GM12878 (cell line): ENCODE measurements at places on chromosomes 16 and 17. TPM values are rescaled to one million over a fixed set of nuclear protein-coding genes. Genes with fewer than 3 reads are reported as not detected.

GRCh38 chr17:45265821-45266220 lies 3.9 kb upstream of the SPATA32 start:
- H3K27me3 ChIP-seq, result no peaks in the 10 kb centered on the region
- H3K36me3 ChIP-seq, result peaks cover 48% of the 10 kb centered on the region
- H3K4me3 ChIP-seq, result no peak overlapping the region
- DNase-seq, result no peak
- peaks cover 21% of the 10 kb centered on the region for H3K4me1 ChIP-seq

DNA sequence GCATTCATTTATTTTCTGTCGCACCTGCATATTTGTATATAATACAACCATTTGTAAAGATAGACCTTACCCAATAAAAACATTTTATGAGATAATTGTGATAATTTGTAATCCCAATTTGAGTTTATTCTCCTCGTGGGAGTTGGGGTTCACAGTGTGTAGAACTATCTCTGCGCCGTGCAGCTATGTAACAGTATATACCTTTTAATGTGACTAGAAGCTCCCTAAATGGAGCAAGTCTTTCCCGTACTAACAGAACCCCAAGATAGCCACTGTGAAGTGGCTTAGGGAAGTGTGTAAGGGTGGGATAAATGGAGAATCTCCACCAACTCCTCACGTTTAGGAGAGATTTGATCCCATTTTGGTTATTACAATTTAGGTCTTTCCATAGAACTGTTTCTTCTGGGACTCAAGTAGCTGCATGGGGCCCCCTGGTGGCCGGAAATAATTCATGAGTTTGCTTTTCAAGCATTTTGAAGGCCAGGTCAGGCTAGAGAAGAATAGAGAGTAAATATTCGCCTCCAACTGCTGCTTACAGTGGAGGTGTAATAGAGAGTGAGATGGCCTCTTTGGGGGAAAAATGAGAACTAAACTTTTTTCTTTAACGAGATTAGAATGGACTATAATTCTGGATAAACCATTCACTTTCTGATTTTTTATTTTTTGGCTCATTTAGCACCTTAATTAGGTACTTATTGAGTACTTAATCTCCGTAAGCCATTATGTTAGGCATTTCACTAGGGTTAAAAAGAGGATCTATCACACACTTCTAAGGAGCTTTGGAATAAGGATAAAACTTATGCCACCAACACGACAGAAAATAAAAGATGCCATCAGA lies 4.5 kb downstream of the TMEM100 start:
- H3K27ac ChIP-seq, result no peak overlapping the region
- H3K36me3 ChIP-seq, result no peaks in the 10 kb centered on the region
- DNase-seq, result no peak
- H3K27me3 ChIP-seq, result no peaks in the 10 kb centered on the region
- no peak overlapping the region for H3K4me3 ChIP-seq
- H3K4me1 ChIP-seq, result no peaks in the 10 kb centered on the region

DNA sequence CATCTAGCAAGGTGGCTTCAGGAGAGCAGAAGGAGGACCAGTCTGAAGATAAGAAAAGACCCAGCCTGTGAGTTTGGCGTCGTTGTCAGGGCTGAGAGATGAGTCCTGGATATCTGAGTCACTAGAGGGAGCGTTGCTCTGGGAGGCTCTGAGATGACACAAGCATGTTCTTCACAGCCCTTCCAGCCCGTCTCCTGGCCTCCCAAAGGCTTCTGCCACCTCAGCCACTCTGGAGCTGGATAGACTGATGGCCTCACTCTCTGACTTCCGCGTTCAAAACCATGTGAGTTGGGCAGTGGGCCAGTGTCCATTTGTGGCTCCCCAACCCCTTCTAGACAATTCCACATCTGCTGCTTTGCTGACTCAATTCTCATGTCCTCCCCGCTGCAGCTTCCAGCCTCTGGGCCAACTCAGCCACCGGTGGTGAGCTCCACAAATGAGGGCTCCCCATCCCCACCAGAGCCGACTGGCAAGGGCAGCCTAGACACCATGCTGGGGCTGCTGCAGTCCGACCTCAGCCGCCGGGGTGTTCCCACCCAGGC lies 2.3 kb downstream of the TGFB1I1 start:
- H3K27me3 ChIP-seq, result no peaks in the 10 kb centered on the region; the same call in 1 of the 2 replicates
- DNase-seq, result no peak

DNA sequence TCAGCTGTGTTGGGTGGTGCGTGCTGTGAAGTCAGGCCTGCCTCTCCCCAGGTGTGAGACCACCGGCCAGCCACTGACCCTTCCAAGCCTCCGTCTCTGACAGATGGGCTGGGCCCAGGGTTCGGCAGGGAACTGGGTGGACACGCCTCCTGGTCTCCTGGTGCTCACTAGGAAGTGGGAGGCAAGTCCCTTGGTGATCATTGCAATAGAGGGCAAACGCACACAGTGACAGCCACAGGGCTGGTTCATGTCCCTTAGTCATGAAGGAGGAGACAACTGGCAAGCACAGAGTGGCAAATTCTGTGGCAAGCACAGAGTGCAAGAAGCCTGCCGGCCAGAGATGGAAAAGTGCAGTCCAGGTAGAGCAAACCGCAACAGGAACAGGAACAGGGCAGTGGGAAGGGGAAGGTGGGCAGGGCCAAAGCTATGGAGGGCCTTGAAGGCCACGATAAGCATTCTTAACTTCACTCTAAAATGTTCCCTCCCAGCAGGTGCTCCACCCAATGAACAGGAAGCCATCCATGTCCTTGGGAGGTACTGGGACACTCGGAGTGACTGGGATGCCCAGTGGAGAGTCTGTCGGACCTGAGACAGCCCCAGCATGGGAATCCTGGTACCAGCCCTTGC lies 21.9 kb downstream of the USP7 start:
- no peak for DNase-seq
- H3K27me3 ChIP-seq, result no peaks in the 10 kb centered on the region
- H3K4me3 ChIP-seq, result no peak overlapping the region

GRCh38 chr16:19294156-19294649 lies 8.7 kb downstream of the CLEC19A start:
- DNase-seq, result peak; percentile 84
- no peaks in the 10 kb centered on the region for H3K36me3 ChIP-seq
- H3K4me1 ChIP-seq, result peaks cover 21% of the 10 kb centered on the region
- no peak overlapping the region for H3K4me3 ChIP-seq
- H3K27me3 ChIP-seq, result no peaks in the 10 kb centered on the region

DNA sequence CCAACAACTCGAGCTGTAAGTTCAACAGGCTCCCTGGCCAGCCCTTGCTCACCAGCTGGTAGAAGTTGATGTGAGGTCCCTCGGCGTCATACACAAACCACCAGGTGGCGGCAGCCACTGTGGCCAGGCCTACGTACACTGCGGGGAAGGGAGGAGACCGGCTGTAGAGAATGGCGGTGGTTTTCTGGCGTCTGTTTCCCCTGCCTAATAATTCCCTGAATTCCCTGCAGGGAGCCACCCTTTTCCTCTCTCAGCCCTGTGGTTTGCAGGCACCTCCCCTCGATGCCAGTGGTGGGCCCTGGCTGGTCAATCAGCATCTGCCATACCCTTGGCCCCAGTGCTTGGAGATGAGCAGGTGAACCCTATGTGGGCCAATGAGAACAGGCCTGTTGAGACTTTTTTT lies 18.9 kb upstream of the P2RX1 start:
- H3K27ac ChIP-seq, result no peak overlapping the region
- H3K36me3 ChIP-seq, result peaks cover 21% of the 10 kb centered on the region
- no peak overlapping the region for H3K4me3 ChIP-seq
- no peak for DNase-seq

GRCh38 chr17:7290166-7290565 lies 4.3 kb downstream of the YBX2 start:
- no peak overlapping the region for H3K4me3 ChIP-seq
- no peak overlapping the region for H3K27ac ChIP-seq
- no peaks in the 10 kb centered on the region for H3K36me3 ChIP-seq
- H3K27me3 ChIP-seq, result peaks cover 3% of the 10 kb centered on the region

DNA sequence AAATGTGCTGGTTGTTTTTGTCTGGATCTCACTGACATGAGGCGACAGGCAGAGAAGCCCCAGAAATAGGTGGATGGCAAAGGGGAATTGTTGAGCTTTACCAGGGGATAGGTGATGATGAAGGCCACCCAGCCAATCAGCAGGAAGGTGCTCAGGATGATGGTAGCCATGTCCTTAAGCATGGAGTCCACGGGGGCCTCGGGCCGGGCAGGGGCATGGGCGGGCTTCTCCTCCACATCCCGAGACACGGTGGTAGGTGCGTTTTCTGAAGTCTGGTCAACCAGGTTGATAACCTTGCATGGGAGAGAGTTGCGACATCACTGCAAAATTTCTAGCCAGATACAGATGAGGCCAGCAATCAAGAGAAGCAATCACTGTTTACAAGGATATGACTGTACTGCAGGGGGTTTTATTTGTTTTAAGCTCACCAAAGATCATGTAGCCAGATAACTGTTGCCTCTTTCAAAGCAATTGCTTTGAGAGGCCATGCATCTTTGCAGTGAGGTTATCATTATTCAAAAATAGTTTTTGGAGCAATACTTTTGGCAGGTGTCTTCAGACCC lies 37.3 kb upstream of the ICAM2 start:
- no peak overlapping the region for H3K27ac ChIP-seq
- H3K4me1 ChIP-seq, result peaks cover 41% of the 10 kb centered on the region
- H3K27me3 ChIP-seq, result no peaks in the 10 kb centered on the region
- peaks cover 10% of the 10 kb centered on the region for H3K36me3 ChIP-seq

DNA sequence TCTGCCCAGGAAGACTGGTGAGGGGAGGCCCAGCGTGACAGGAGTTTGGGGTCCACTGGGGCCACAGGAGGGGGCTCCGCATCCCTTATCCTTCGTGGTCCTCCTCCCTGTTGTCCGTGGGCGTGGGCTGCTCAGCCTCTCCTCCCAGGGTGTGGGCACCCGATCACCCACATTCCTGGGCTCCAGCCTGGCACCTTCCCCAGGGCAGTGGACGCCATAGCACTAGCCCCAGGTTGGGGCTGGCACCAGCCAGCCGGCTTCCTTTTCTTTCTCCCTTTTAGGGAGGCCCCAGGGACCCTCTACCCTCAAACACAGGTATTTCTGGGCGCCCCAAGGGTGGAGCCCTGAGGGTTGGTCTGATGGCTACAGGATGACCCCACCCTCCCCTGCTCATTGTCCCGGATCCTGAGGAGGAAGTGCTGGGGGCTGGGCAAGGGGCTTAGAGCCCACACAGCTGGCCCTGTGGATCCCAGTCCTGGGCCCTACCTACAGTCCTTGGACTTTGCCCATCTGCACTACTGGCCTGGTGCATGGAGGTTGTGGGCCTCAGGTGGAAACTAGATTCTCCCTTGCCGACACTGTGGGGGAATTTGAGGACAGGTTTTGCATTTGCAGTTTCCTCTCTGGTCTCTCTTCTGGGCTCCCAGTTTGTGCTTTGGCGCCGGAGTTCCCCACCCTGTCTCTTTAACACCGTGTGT lies 1.1 kb downstream of the KIF1C start:
- peak overlapping the region; percentile 76 for H3K27ac ChIP-seq
- H3K4me3 ChIP-seq, result peak overlapping the region; percentile 99
- H3K4me1 ChIP-seq, result peaks cover 11% of the 10 kb centered on the region
- no peaks in the 10 kb centered on the region for H3K27me3 ChIP-seq
- DNase-seq, result no peak
- H3K36me3 ChIP-seq, result peaks cover 21% of the 10 kb centered on the region

GRCh38 chr16:19605701-19606100 lies 50.2 kb downstream of the VPS35L start:
- no peaks in the 10 kb centered on the region for H3K27me3 ChIP-seq
- no peaks in the 10 kb centered on the region for H3K4me1 ChIP-seq
- H3K27ac ChIP-seq, result no peak overlapping the region
- no peak for DNase-seq
- peaks cover 2% of the 10 kb centered on the region; the same call in 1 of the 2 replicates for H3K36me3 ChIP-seq
- H3K4me3 ChIP-seq, result no peak overlapping the region

DNA sequence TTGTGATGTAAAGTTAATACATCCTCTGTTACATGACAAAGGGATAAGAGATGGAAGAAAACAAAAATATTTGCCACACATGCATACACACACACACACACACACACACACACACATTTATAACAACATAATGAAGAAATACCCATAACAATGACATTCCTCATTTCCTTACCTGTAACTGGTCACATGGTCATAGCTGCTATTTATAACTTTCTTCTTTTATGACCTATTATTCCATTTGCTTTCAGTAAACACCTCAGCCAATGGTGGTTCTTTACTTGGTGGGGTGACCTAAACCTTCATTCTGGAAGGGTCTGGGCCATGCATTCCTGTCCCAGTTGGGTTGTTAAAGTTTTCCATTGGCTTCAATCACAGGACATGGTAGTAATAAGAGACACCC lies 5.3 kb downstream of the MT2A start:
- H3K36me3 ChIP-seq, result no peaks in the 10 kb centered on the region
- no peaks in the 10 kb centered on the region; the same call in 1 of the 2 replicates for H3K27me3 ChIP-seq
- H3K27ac ChIP-seq, result no peak overlapping the region
- no peak for DNase-seq
- H3K4me3 ChIP-seq, result no peak overlapping the region

DNA sequence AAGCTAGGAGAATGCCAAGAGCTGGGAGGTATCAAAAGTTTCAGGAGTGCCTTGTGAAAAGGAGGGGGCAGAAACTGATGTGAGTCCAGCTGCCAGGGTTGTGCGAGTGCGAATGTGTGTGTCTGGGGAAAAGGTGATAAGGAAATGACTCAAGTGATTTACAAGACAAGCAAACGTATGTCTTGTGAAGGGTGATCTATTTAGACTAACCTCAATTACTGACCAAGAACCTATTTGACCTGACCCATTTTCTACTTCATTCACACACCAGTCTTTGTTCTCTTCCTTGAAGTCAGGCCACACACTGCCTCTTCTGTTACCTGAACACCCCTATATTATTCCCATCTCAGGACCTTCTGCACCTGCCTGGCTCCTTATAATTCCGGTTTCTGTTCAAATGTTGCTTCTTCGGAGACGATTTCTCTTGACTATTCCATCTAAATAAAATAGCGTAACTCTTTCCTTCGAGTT lies 1.0 kb downstream of the GDE1 start:
- peak; percentile 27 for DNase-seq
- H3K4me3 ChIP-seq, result peak overlapping the region; percentile 81
- H3K27me3 ChIP-seq, result no peaks in the 10 kb centered on the region
- H3K4me1 ChIP-seq, result peaks cover 14% of the 10 kb centered on the region

DNA sequence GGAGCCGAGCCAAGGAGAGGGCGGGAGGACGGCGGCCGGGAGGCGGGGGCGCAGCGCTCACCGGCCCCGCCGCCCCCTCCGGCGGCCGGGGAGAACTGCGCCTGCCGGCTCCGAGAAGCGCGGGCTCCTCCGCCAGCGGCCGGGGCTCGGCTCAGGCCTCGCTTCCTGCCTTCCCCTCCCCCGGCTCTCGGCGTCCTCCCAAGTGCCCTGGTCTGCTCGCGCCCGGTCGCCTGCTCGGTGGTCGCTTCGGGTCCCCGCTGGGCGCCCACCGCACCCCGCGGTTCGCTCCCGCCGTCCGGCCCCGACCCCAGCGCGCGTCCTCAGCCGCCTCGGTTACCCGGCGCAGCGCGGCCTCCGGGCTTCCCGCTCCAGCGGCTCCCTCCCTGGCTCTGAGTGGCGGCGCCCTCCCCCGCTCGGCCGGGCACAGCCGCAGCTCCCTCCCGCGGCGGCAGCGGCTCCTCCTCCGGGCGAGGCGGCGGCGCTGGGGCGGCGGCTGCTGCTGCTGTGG lies 313 bp downstream of the UBTF start:
- peaks cover 20% of the 10 kb centered on the region for H3K4me1 ChIP-seq
- DNase-seq, result no peak
- H3K4me3 ChIP-seq, result peak overlapping the region; percentile 85
- peak overlapping the region; percentile 91 for H3K27ac ChIP-seq
- peaks cover 22% of the 10 kb centered on the region for H3K36me3 ChIP-seq

Gene UMOD
- polyA plus RNA-seq, result not detected in 2 replicates

Gene KCNAB3
- polyA plus RNA-seq, result 1.7 TPM in 2 replicates

Gene PFN1
- polyA plus RNA-seq, result 3,739 and 3,896 TPM in 2 replicates

Gene IL21R
- 115 TPM in 2 replicates for polyA plus RNA-seq

Gene CD300C
- polyA plus RNA-seq, result 0.23 and 0.24 TPM in 2 replicates

Gene CCL4
- polyA plus RNA-seq, result 17.5 and 18.7 TPM in 2 replicates

Gene CYGB
- not detected in 2 replicates for polyA plus RNA-seq

Gene GUCY2D
- polyA plus RNA-seq, result not detected in 2 replicates

Gene GTF3C1
- polyA plus RNA-seq, result 33.1 and 35.9 TPM in 2 replicates
